Calu3 (cell line): ENCODE measurements at places on chromosomes 2 and 18. TPM values are rescaled to one million over a fixed set of nuclear protein-coding genes. Genes with fewer than 3 reads are reported as not detected.

- peaks cover 38% of the 10 kb centered on the region for H3K27me3 ChIP-seq
- no peak overlapping the region for H3K4me3 ChIP-seq
- no peak for DNase-seq
- no peak overlapping the region for H3K27ac ChIP-seq
- no peaks in the 10 kb centered on the region for H3K4me1 ChIP-seq
These were observed 209.6 kb downstream of the CYP26B1 start for GRCh38 chr2:71938108-71938507.

DNA sequence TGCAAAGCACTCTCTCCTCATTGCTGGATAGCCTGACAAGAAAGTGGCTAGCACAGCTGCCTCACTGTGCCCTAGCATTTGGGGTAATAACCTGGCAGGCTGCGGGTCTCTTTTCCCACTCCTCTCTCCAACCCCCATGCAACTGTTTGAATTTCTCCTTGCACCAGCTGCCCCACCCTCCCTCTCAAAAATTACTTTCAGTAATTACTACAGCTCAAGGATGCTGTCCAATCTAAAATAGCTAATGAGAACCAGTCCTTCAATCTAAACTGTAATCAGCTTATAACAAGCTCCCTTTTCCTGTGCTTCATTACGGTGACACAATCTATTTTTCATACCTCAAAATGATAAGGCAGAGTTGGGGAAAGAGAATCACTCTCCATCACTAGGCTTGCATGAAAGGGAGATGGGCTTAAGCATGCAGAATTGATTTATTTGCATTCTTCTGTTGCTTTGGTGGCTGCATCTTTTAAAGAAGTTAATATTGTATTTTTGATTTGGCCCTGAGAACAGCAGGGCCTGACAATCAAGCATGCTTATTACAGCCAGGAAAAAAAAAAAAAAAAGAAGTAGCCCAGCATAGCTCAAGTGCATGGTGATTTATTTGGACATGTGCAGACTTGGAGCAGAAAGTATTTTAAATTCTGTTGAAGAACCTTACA lies 881.8 kb downstream of the SLC4A3 start:
- DNase-seq, result no peak
- no peaks in the 10 kb centered on the region for H3K36me3 ChIP-seq
- no peaks in the 10 kb centered on the region for H3K27me3 ChIP-seq

GRCh38 chr2:47016172-47016913 lies 100.7 kb upstream of the MCFD2 start:
- peak; percentile 81 for DNase-seq
- H3K27me3 ChIP-seq, result no peaks in the 10 kb centered on the region
- peak overlapping the region; percentile 51 for H3K27ac ChIP-seq
- H3K4me3 ChIP-seq, result peak overlapping the region; percentile 11

DNA sequence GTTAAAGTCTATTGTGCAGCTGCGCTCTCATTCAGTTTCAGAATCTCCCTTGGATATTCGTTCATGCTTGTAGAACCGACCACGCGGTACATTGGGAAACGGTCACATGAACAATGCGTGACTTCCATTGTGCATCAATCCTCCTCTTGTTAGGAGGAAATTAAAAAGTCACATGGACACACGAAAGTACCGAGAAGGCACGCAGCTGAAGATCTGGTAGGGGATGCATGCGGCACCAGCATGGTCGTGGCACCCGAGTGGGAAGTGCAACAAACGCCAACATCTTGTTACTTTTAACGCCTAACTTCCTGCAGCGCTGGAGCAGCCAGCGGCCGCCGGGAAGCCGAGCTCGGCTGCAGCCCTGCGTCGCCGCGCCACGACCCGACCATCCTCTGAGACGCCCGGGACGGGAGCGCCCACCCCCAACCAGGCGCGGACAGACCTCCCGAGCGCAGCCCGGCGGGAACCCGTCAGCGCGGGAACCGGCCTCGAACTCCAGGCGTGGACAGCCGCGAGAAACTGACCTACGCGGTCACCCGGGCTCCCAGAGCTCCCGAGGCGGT lies 412 bp downstream of the OSBPL1A start:
- peak overlapping the region; percentile 56 for H3K27ac ChIP-seq
- peak overlapping the region; percentile 81 for H3K4me3 ChIP-seq
- DNase-seq, result no peak

GRCh38 chr2:95760806-95761525 lies 169.2 kb downstream of the TRIM43 start:
- no peaks in the 10 kb centered on the region for H3K36me3 ChIP-seq
- H3K27ac ChIP-seq, result no peak overlapping the region
- H3K4me3 ChIP-seq, result no peak overlapping the region
- DNase-seq, result no peak
- no peaks in the 10 kb centered on the region for H3K4me1 ChIP-seq
- peaks cover 14% of the 10 kb centered on the region for H3K27me3 ChIP-seq

- H3K27me3 ChIP-seq, result no peaks in the 10 kb centered on the region
- H3K4me3 ChIP-seq, result no peak overlapping the region
- H3K27ac ChIP-seq, result no peak overlapping the region
- DNase-seq, result no peak
- no peaks in the 10 kb centered on the region for H3K36me3 ChIP-seq
These were observed 245.5 kb downstream of the MYCN start for GRCh38 chr2:16185801-16186272.

GRCh38 chr2:29192526-29192925 lies 77.3 kb downstream of the CLIP4 start:
- H3K4me1 ChIP-seq, result peaks cover 30% of the 10 kb centered on the region
- H3K27ac ChIP-seq, result no peak overlapping the region
- peaks cover 71% of the 10 kb centered on the region for H3K36me3 ChIP-seq
- H3K27me3 ChIP-seq, result no peaks in the 10 kb centered on the region
- no peak overlapping the region for H3K4me3 ChIP-seq

GRCh38 chr2:196268025-196268424 lies 96.6 kb upstream of the STK17B start:
- peaks cover 40% of the 10 kb centered on the region for H3K4me1 ChIP-seq
- no peaks in the 10 kb centered on the region for H3K36me3 ChIP-seq
- H3K4me3 ChIP-seq, result peak overlapping the region; percentile 10
- no peaks in the 10 kb centered on the region for H3K27me3 ChIP-seq

GRCh38 chr2:184743096-184743495 lies 144.8 kb downstream of the ZNF804A start:
- no peaks in the 10 kb centered on the region for H3K27me3 ChIP-seq
- H3K27ac ChIP-seq, result no peak overlapping the region
- no peaks in the 10 kb centered on the region for H3K4me1 ChIP-seq

- H3K27ac ChIP-seq, result no peak overlapping the region
- H3K27me3 ChIP-seq, result no peaks in the 10 kb centered on the region
- H3K36me3 ChIP-seq, result peaks cover 8% of the 10 kb centered on the region
- no peak overlapping the region for H3K4me3 ChIP-seq
- DNase-seq, result no peak
- H3K4me1 ChIP-seq, result peaks cover 20% of the 10 kb centered on the region
These were observed 184.9 kb downstream of the CDCA7 start for GRCh38 chr2:173539615-173540014.

GRCh38 chr2:38171208-38171855 lies 95.4 kb upstream of the CYP1B1 start:
- no peaks in the 10 kb centered on the region for H3K27me3 ChIP-seq
- H3K27ac ChIP-seq, result no peak overlapping the region
- DNase-seq, result no peak

DNA sequence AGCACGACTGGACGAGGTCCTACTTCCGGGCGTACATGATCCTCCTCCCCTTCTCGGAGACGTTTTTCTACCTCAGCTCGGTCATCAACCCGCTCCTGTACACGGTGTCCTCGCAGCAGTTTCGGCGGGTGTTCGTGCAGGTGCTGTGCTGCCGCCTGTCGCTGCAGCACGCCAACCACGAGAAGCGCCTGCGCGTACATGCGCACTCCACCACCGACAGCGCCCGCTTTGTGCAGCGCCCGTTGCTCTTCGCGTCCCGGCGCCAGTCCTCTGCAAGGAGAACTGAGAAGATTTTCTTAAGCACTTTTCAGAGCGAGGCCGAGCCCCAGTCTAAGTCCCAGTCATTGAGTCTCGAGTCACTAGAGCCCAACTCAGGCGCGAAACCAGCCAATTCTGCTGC lies 24.8 kb downstream of the LYPD1 start:
- no peak overlapping the region for H3K4me3 ChIP-seq
- H3K27ac ChIP-seq, result no peak overlapping the region
- no peaks in the 10 kb centered on the region for H3K27me3 ChIP-seq
- no peak for DNase-seq

GRCh38 chr18:44143072-44143471 lies 537.6 kb upstream of the SETBP1 start:
- H3K4me3 ChIP-seq, result no peak overlapping the region
- H3K4me1 ChIP-seq, result peaks cover 16% of the 10 kb centered on the region
- H3K27me3 ChIP-seq, result no peaks in the 10 kb centered on the region
- no peak overlapping the region for H3K27ac ChIP-seq

DNA sequence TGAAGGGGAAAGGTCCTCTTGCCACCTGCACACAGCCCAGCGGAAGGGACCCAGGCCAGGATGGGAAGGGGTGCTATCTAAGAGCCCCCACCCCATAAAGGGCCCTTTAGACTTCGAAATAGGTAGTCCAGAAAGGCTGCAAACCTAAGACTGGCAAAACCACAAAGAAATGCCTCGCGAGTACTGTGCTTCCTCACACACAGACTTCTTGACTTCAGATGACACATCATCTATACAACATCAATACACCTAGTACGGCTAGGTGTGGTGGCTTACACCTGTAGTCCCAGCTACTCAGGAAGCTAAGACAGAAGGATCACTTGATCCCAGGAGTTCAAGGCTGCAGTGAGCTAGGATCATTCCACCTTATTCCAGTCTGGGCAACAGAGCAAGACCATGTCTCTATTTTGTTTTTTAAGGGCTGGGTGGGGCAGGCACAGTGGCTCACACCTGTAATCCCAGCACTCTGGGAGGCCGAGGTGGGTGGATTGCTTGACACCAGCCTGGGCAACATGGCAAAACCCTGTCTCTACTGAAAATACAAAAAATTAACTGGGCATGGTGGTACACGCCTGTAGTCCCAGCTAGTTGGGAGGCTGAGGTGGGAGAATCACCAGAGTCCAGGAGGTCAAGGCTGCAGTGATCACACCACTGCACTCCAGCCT lies 125.8 kb downstream of the CABLES1 start:
- H3K4me3 ChIP-seq, result peak overlapping the region; percentile 47
- no peak for DNase-seq
- peaks cover 8% of the 10 kb centered on the region for H3K36me3 ChIP-seq
- peak overlapping the region; percentile 69 for H3K27ac ChIP-seq
- H3K27me3 ChIP-seq, result no peaks in the 10 kb centered on the region

GRCh38 chr2:98444436-98445176 lies at the start of gene INPP4A:
Gene INPP4A (plus strand): TSS chr2:98444858. CDS start chr2:98520049, 75,191 bp downstream.
- no peaks in the 10 kb centered on the region for H3K27me3 ChIP-seq
- H3K4me1 ChIP-seq, result peaks cover 44% of the 10 kb centered on the region
- peak within 1 kb of the TSS; percentile 91 for H3K4me3 ChIP-seq
- peaks cover 21% of the 10 kb centered on the region for H3K36me3 ChIP-seq
- peak within 1 kb of the TSS; percentile 68 for H3K27ac ChIP-seq
- DNase-seq, result peak; percentile 72

- H3K4me1 ChIP-seq, result no peaks in the 10 kb centered on the region
- no peaks in the 10 kb centered on the region for H3K27me3 ChIP-seq
- H3K36me3 ChIP-seq, result no peaks in the 10 kb centered on the region
- H3K27ac ChIP-seq, result no peak overlapping the region
- DNase-seq, result no peak
These were observed 1099.9 kb downstream of the DPP10 start for GRCh38 chr2:115542331-115542730.

DNA sequence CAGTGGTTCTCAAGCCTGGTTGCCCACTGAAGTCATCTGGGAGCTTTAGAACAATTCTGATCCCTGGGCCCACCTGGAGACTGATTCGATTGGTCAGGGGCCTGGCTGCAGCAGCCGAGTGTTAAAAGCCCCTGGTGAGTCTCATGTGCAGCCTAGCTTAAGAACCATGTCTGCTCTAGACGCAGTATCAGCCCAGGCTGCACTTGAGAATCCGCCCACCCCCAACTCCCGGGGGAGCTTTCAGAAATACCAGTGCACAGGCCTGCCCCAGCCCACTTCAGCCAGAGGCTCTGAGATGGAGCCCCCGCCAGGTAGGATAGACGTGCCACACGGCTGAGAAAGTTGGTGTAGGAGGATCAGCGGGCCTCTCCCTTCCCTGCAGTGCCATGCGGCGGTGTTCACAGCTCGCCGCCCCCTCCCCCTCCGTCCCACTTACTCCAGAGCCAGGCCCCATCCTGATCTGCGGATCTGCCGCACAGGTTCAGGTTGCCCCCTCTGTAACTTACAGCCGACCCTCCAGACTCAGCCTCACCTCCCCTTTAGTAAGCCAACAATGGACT lies 209.0 kb upstream of the RAB12 start:
- DNase-seq, result no peak
- H3K4me1 ChIP-seq, result no peaks in the 10 kb centered on the region

GRCh38 chr2:75428060-75428459 lies 132.7 kb downstream of the EVA1A start:
- H3K4me1 ChIP-seq, result no peaks in the 10 kb centered on the region
- H3K27ac ChIP-seq, result no peak overlapping the region
- H3K4me3 ChIP-seq, result no peak overlapping the region
- H3K36me3 ChIP-seq, result no peaks in the 10 kb centered on the region

- H3K27ac ChIP-seq, result no peak overlapping the region
- DNase-seq, result no peak
- H3K4me3 ChIP-seq, result peak overlapping the region; percentile 18
- H3K27me3 ChIP-seq, result no peaks in the 10 kb centered on the region
- H3K4me1 ChIP-seq, result peaks cover 55% of the 10 kb centered on the region
These were observed 2.8 kb downstream of the SCLY start for GRCh38 chr2:238063414-238064189.

GRCh38 chr2:25324905-25325592 lies 16.7 kb downstream of the DNMT3A start:
- no peaks in the 10 kb centered on the region for H3K36me3 ChIP-seq
- H3K27me3 ChIP-seq, result no peaks in the 10 kb centered on the region
- no peak for DNase-seq
- H3K4me3 ChIP-seq, result no peak overlapping the region
- H3K27ac ChIP-seq, result no peak overlapping the region
- no peaks in the 10 kb centered on the region for H3K4me1 ChIP-seq

- H3K4me1 ChIP-seq, result no peaks in the 10 kb centered on the region
- DNase-seq, result no peak
- H3K27me3 ChIP-seq, result no peaks in the 10 kb centered on the region
- H3K36me3 ChIP-seq, result no peaks in the 10 kb centered on the region
These were observed 910.8 kb upstream of the CDH2 start for GRCh38 chr18:29087616-29088246.

DNA sequence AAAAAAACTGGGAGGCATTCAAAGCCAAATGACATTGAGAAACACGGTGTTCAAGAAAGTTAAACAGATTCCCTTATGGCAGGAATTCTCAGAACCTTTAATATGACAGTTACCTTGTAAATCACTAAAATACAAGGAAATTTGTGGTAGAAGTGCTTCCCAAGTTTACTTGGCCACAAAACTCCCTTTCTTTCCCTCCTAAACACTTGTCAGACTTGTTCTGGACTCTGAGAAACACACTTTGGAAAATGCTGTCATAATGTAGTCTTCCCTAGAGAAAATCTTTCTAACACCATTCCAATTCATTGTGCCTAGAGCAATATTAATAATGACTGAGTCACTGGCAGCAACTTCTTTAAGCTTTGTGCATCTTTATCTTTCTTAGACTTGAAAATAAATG lies 140.4 kb downstream of the ANKRD44 start:
- no peak for DNase-seq
- no peaks in the 10 kb centered on the region for H3K36me3 ChIP-seq
- peaks cover 23% of the 10 kb centered on the region for H3K4me1 ChIP-seq

Gene NGEF
- 1.3 and 1.7 TPM in 2 replicates for total RNA-seq

Gene MPPE1
- total RNA-seq, result 37.6 and 44.4 TPM in 2 replicates

Gene KIF3C
- total RNA-seq, result 3.6 and 4.2 TPM in 2 replicates

Gene SAG
- not detected in 2 replicates for total RNA-seq

Gene VAMP5
- 10.0 and 10.1 TPM in 2 replicates for total RNA-seq

Gene SLC19A3
- 63.8 and 82.4 TPM in 2 replicates for total RNA-seq

Gene ADD2
- total RNA-seq, result 0.14 TPM in 1 of 2 replicates, not detected in the other

Gene HOXD13
- total RNA-seq, result not detected in 2 replicates

Gene VIT
- not detected in 2 replicates for total RNA-seq

Gene UPP2
- total RNA-seq, result not detected in 2 replicates

Gene ABCG5
- 0.66 and 1.0 TPM in 2 replicates for total RNA-seq

Gene IL1F10
- total RNA-seq, result not detected in 2 replicates

Gene AQP4
- 1.3 and 2.5 TPM in 2 replicates for total RNA-seq
